ENCODE measurements at places on chromosomes 16 and 17.

DNA sequence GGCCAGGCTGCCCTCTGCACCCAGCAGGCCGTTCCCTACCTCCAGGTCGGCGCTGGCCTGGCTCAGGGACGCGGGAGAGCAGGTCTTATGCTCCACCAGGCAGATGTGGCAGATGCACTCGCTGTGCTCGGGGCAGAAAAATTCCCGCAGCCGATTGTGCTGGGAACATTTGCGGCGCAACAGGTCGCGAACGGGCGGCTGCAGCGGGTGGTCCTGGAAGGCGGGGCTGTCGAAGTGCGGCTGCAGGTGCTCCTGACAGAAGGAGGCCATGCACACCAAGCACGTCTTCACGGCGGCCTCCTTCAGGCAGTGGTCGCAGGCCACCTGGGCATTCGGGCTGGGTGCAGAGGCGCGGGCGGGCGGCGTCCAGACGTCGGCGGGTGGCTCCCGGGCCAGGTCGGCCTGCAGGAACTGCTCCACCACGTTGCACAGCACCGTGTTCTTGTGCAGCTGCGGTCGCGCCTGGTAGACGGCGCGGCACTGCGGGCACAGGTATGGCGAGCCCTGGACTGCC is 439 bp downstream of the TRIM25 start:
- DNase-seq = no peak

DNA sequence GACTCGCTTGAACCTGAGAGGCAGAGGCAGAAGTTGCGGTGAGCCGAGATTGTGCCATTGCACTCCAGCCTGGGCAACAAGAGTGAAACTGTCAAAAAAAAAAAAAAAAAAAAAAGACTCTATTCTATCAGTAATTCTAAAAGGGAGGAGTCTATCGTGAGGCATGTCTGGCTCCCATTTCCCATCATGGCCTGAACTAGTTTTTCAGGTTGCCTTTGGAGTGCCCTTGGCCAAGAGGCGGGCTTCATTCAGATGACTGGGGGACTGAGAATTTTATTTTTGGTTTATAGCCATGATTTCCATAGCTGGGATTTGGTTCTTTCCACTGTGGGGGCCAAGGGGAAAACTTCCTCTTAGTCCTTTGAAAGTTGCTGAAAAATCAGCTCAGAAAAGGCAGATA is 3.5 kb upstream of the SNX29 start:
- no peak for DNase-seq

DNA sequence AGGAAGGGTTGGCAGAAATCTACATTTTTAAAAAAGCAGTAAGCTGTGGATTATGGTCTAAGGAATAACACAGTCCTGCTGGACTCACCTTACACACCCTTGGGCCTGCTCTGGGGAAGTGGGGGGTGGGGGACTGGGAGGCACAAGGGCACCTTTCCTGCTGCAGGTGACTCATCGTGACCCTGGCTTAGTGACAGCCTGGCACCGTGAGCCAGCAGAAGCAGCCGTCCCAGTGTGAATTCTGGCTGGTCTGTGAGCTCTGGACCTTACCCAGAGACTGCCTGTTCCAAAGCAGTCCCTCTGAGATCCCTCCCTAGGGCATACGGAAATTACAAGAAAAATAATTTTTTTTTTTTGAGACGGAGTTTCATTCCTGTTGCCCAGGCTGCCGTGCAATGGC is 4.2 kb upstream of the CRK start:
- DNase-seq = no peak

- DNase-seq = no peak
These were observed 20.7 kb downstream of the TMEM235 start for GRCh38 chr17:78252111-78252634.
